ENCODE measurements at places on chromosomes 6 and 20.
A peak's percentile ranks its signal among the peaks of the same experiment; 100 is the strongest.

DNA sequence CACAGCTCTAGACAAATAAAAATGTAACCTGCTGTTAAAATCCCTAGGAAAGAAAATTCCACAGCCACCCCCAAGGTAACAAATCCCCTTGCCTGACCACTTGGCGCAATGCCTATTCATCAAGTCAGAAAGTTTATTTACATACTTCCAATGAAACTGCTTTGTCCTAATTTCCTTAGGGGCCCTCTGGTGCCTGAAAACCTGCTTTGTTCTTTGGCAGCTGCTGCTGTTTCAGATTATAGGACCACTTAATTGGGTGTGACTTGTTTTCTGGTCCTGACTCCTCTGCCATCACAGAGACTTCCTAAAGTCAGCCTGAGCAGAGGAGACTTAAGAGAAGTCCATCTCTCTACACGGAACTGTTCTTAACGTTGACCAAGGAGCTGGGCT, 323.6 kb downstream of the UBE3D start:
- no peak for DNase-seq

GRCh38 chr6:162173466-162173865, 554.1 kb downstream of the PRKN start:
- DNase-seq: no peak

GRCh38 chr6:17138033-17138432, 36.2 kb downstream of the STMND1 start:
- DNase-seq: no peak

GRCh38 chr6:2752477-2753109, 1.9 kb upstream of the MYLK4 start:
- no peak for DNase-seq

DNA sequence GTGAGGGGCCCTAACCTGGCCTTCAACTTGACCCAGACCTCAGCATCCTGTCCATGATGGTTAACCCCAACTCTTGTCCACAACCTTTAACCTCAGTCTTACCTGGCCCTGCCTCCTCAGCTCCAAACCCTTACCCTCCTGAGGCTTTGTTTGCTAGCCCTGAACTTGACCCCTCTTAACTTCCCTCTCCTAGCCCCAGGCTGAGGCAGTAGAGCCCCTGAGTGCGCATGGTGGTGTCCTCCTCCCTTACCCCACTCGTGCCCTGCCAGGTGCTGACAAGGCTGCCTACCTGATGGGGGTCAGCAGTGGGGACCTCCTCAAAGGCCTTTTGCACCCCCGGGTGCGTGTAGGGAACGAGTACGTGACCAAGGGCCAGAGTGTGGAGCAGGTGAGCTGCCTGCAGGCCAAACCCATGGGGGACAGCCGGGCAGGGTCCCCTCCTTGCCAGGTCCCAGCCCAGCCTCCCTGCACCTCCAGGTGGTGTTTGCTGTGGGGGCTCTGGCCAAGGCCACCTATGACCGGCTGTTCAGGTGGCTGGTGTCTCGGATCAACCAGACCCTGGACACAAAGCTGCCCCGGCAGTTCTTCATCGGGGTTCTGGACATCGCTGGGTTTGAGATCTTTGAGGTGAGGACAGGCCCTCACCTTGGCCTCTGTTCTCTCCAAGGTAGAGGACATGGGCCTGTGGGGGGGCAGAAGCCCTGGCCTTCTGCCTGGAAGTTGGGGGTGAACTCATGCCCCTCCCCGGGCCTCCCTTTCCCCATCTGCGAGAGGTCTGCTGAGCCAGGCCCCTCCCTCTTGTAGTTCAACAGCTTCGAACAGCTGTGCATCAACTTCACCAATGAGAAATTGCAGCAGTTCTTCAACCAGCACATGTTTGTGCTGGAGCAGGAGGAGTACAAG, 31.9 kb downstream of the MYH7B start:
- DNase-seq: no peak

- DNase-seq: no peak
These were observed 70.8 kb upstream of the HEY2 start for GRCh38 chr6:125678601-125679000.

- no peak for DNase-seq
These were observed 6.6 kb downstream of the TRAM2 start for GRCh38 chr6:52570291-52570700.

DNA sequence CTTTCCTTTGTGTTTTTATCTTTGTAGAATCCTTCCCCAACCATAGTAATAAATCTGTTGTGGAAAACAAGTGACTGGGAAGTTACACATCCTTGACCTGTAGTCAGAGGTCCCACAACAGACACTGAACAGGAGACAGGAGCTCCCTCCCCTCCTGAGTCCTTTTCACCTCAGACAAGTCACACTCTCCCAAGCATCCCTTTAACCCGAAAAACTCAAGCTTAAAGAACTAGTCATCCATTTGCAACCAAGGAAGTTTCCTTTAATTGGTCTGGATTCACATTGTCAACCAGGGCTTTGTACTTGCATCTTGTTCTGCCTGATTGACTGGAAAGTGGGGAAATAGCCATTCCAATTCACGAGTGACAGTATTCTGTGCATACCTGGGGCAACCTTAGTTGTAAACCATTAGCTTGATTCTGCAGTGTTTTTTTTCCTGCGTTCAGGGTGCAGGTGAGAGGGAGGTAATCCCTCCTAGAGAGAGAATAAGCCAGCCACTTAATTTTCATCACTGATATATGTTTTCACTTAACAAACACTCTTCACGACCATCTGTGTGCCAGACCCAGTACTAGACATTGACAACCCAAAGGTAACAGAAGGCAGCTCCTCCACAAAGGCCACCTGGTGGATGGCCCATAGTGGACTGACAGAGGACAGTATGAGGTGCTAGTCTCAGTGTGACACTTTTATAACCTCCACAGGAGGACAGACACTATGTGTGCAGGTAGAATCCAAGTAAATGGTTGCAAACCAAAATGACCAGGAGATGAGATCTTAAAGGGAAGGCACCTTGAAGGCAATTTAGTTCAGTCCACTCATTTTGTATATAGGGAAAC, 112.4 kb downstream of the SLX4IP start:
- no peak for DNase-seq

DNA sequence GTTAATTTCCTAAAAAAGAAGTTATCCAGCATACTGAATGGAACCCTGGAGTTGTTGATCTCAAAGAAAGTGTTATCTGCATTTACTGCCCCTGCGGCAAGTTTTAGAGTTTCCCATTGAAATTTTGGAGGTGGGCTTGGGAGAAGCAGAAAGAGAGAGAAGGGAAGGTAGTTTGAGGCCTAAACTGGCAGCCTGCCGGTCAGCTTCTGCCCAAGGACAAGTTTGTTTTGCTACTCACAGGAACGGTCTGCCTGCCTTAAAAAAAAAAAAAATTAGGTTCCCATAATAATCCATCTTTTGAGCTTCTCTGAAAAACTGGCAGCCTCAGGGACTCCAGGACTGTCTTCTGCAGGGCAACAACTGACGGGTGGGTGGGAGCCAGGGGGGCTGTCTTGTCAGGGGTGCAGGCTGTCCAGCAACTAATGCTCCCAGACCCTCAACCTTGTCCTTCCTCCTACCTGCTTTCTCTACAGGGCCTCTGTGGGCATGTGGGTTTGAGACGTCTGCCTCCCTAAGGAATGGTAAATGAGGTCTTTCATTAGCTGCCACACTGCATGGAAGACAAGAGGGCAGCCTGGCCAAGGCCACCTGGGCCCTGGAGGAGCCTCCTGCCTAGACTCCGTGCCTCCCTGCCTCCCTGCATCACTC, 176.1 kb upstream of the KCNG1 start:
- no peak for DNase-seq

GRCh38 chr6:128351255-128351514, 169.2 kb downstream of the PTPRK start:
- no peak for DNase-seq

DNA sequence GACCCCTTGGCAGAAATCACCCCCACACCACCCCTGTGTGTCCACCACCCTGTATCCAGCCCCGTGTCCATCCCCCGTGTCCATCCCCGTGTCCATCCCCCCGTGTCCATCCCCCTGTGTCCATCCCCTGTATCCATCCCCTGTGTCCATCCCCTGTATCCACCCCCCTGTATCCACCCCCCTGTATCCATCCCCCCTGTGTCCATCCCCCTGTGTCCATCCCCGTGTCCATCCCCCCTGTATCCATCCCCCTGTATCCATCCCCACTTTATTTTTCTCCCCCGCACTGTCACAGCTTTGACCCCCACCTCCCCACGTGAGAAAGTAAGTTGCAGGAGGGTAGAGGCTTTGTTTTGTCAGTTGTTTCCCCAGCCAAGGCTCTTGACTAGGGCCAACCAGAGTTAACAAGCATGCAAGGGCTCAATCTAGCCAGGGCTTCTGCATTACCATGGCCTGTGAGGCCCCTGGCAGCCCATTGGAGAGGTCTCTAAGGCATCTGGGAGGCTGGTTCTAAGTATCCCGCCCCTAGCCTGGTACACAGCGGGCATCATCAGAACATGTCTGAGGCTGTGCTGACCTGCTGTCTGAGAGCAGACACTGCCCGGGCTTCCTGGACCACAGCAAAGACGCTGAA, 18.1 kb upstream of the SIRPA start:
- DNase-seq: peak; percentile 83

DNA sequence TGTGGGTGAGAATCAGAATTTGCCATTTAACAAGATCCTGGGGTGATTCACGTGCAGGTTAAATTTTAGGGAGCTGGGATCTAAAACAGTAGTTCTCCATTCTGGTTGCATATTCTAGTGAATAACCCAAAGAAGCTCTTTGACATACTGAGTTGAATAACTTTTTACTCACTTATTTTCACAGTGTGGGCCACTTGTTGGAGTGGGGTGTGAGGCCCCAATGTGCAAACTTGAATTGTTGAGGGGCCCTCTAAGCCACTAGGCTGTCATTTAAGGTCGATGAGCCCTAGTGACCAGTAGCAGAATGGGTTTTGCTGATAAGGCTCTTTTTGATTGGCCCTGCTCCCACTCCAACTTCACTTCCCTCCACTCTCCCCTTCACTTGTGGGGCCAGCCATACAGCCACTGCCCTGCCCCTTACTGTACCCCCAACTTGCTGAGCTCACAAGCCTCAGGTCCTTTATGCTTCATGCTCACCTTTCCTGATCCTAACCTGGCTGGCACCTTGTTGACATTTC, 33.6 kb upstream of the RIPOR2 start:
- no peak for DNase-seq

- DNase-seq: no peak
These were observed 123.0 kb upstream of the RREB1 start for GRCh38 chr6:6984585-6985366.

GRCh38 chr6:99611148-99611547, 4.5 kb downstream of the PRDM13 start:
- DNase-seq: no peak

DNA sequence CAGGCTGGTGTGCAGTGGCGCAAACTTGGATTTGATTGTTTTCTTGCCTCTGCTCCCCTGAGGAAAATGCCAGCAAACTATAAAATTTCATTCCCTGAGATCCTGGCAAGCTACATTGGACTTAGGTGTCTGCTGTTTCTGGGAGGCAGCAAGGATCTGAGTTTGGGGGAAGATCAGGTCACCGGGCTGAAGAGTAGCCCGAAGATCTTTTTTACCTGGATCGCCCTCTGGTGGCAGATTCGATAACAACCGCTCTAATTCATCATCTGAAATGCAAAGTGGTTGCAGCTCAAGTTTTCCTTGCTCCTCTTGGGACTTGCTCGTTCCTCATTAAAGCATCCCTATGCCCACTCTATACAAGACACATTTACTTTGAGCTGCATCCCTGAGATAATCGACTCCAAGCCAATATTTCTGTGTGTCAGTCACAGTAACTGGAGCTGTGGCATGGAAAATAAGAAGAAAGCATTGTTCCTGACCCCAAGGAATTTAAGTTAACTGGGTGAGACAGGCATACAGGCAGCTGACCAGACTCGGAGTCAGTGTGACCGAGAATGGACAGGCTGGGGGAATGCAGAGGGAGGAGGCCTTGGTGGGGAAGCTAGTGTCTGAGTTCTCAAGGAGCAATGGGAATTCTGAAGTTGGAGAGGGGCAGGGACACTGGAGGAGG, 131.8 kb upstream of the PROKR2 start:
- peak; percentile 79 for DNase-seq

DNA sequence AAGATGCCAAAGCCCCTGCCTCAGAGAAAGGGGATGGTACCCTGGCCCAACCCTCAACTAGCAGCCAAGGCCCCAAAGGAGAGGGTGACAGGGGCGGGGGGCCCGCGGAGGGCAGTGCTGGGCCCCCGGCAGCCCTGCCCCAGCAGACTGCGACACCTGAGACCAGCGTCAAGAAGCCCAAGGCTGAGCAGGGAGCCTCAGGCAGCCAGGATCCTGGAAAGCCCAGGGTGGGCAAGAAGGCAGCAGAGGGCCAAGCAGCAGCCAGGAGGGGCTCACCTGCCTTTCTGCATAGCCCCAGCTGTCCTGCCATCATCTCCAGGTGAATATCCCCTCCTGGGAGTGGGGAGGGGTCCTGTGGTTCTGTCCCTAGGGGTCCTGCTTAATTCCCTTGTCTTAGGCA, 1.1 kb downstream of the MYLK2 start:
- no peak for DNase-seq

DNA sequence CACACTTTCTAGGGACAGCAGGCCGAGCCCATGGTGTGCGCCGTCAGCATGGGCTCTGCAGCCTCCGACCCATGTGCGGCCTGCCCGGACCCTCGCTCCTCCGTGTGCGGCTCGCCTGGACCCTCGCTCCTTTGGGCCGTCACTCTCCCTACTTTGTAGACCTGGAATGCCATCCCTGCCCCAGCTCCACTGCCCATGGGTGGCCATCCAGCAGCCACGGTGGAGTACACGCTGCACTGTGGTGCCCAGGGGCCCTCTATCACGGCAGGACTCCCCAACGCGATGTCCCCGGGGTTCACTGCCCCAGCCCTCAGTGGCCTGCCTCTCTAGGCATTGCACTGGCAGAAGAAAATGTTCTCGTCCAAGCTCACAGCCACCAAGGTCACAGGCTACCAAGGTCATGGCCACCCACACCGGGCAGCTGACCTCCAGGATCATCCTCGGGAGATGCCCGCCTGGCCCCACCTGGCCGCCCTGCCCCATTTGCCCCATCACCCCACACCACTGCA, 24.1 kb upstream of the MRGBP start:
- no peak for DNase-seq

GRCh38 chr6:147776631-147777213, 268.2 kb downstream of the SAMD5 start:
- no peak for DNase-seq

- no peak for DNase-seq
These were observed 66.9 kb downstream of the PHACTR2 start for GRCh38 chr6:143744551-143745165.

DNA sequence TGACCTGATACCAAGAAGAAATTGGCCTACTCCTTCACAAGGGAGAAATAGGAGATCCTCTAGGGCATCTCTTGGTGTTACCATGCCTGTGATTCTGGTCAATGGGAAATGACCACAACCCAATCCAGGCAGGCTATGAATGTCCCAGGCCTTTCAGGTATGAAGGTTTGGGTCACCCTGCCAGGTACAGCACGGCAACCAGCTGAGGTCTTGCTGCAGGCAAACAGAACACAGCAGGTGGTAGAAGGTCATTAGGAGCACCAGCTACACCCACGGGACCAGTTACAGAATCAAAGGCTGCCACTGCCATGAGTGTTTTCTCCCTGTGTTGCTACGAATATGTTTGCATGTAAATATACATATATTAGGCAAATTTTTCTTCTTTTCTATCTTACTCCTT, 202.3 kb downstream of the ERMARD start:
- no peak for DNase-seq

Data from iPS-NIHi11 (cell line).